ENCODE measurements at places on chromosomes 12 and 14.

- no peak for DNase-seq
Measured at GRCh38 chr12:130719263-130719859, 3.3 kb upstream of the RIMBP2 start.

GRCh38 chr14:104437703-104438102 is 141.9 kb upstream of the C14orf180 start:
- no peak for DNase-seq

GRCh38 chr14:75452900-75453816 is 25.3 kb downstream of the JDP2 start:
- DNase-seq, result peak; percentile 55

- DNase-seq, result no peak
Measured at GRCh38 chr12:120324841-120325417, 2.6 kb downstream of the PLA2G1B start.

- peak; percentile 24 for DNase-seq
Measured at GRCh38 chr14:72651081-72651480, 242.8 kb downstream of the DPF3 start.

DNA sequence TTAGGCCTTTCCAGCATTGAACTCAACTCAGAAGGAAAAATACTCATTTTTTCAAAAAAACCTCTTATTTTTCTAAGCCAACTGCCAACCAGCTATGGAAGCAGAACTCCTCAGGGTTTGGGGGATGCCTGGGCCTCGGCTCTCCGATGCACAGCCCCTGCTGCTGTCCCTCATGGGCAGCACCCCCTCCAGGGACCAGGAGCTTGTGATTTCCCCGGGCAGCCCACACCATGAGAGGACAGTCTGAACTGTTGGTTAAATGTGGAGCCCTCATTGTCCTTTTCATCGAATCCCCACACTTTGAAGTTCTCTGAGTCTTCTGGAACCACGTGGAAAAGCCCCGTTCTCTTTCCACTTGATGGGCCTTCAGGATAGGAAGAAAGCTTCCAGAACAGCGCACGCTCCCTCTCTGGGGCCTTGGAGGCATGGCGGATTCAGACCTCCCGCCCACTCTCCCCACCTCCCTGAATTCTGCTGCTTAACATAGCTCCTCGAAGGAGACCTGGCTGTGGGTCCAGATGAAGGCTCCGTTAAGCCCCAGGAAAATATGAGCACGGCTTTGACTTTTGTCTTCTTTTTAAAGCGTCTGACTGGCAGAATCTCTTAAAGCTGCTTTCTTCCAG is 156.6 kb downstream of the CALM1 start:
- DNase-seq, result no peak

GRCh38 chr12:6386038-6386437 is 2.1 kb downstream of the LTBR start:
- DNase-seq, result no peak

DNA sequence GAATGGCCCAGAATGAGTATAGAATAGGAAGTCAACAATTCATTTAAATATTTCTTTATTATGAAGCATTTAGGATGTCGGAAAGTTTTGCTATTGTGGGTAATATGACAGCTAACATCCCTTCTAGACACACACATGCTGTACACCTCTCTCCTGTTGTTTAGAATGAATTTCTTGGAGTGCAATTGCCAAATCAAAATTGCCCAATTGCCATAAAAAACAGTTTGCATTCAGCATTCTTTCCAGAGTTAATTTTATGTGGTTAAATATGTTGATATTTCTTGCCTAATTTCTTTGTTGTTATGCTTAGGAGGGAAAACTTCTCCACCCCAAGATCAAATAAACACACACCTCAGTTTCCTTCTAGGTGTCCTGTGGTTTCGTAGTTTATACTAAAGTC is 16.9 kb upstream of the SMCO2 start:
- DNase-seq, result no peak

DNA sequence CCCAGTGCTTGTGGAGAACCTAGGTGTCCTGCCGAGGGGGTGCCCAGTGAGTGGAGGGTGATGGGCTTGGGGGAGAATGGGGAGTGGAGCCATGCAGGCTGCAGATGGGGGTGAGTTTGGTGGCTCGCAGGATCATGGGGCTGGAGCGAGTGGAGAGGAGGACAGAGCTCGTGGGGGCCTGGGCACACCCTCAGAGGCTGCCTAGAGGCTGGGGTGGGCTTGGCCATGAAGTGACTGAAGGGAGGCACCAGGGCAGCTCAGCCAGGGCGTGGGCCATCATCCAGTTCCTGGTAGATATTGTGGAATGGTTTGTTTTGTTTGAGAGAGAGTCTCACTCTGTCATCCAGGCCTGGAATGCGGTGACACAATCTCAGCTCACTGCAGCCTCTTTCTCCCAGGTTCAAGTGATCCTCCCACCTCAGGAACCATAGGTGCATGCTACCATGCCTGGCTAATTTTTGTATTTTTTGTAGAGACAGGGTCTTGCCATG is 43.4 kb upstream of the AMN start:
- no peak for DNase-seq

GRCh38 chr12:25984759-25985158 is 26.3 kb downstream of the RASSF8 start:
- no peak for DNase-seq

GRCh38 chr12:3091038-3091319 is 13.8 kb downstream of the TSPAN9 start:
- DNase-seq, result no peak

GRCh38 chr12:6914246-6914946 is at the start of gene ENO2:
TSS of gene ENO2 (plus strand) at chr12:6914580. CDS start at chr12:6915833, 1,253 bp downstream.
- DNase-seq, result no peak

DNA sequence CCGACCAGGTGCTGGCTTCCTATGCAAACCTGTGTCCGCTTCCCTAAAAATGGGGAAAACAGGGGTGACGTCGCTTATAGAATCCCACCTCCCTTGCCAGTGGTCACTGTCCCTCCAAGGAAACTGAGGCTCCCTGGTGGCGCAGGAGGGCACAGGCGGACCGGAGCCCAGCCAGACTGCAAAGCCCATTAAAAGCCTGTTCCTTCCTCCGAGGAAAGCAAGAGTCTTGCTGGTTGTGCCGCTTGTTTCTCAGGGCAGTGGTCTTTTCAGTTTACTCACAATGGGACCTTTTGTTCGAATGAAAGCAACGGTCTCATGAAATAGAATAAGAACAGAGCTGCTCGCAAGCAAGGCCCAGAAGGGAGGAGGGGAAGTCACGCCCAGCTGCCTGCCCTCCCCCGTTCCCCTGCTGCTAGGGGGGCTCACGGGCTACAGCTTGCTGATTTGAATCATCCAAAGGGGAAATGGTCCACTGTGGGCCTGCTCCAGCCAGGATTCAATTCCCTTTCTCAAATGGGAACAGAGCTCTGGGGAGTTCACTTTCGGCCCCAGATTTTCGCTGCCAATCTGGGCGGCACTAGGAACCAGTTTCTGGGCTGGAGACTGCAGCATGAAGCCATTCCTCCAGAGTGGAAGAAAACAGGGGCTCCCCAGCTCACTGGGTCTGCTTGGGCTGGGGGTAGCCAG is 4.6 kb upstream of the SELPLG start:
- no peak for DNase-seq

- DNase-seq, result peak; percentile 16
Measured at GRCh38 chr12:122190842-122191668, 8.1 kb downstream of the LRRC43 start.

GRCh38 chr12:99427104-99427503 is 220.4 kb upstream of the GARIN6 start:
- DNase-seq, result no peak

DNA sequence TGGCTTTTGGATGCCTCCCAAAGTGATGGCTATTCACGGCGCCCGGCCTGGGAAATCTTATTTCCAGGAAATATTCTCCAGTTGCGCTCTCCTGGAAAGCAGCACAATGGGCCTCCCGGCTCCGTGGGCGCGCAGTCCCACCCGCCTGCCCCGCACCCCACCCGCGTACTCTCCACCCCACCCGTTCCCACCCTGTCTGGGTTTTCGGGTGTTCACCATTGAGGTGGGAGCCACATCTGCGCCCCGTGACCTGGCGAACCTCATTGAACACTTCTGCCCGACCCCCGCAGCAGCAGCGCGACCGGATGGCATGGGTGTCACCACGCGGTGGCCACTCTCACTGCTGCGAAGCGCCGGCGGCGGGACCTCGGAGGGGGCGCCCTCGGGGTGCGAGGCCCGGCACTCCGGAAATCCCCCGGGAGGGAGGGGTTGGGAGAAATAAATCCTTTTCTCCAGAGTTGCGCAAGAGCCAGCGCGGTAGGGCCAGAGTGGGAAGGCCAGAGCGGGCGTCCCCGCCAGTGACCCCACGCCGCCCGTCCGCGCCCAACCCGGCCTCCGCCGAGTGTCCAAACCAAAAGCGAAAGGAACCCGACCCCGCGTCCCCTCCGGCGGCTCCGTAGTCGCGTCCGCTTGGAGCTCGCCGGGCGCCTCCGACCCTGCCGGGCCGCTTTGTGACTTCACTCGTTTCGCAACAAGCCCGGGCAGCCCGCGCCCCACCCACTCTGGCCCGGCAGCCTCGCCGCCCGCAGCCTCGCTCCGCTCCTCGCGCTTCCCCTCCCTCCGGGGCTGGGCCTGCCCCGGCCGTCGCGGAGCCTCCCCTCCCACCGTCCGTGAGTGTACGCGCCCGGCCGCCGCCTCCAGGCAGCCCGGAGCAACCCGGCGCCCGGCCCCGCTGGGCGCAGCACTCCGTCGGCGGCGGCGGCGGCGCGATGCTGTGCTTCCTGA is at the start of gene DRAM1:
DRAM1 (plus strand) TSS at position 720 of the 945 bp plus-strand sequence; CDS start at position 930, 210 bp downstream.
- peak; percentile 50 for DNase-seq

GRCh38 chr12:127742231-127742630 is 524.7 kb upstream of the TMEM132C start:
- DNase-seq, result no peak

DNA sequence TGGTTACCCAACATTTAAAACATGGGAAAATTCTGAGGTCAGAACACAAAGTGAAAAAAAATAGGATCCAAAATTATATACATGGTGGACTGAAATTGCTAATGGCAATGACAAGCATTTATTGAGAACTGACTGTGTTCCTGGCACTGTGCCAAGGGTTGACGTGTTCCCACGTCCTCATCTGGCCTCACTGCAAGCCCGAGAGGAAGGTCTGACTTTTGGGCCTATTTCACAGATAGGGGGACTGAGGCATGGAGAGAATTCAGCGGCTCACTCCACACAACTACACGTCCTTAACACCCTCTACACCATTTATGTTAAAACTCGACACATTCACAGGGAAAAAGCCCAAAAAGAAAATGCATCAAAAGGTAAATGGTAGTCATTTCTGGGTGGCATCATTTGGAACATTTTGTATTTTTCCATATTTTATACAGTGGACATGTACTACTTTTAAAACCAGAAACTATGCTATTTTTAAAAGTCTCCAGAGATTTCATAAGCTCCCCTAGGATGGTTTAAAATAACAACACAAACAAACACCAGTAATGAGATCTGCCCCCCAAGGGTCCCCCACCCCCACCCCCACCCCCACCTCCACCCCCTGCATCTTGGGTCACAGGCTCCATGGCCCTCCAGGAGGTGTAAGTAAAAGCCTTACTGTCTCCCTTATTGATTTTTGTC is 27.7 kb downstream of the CLMN start:
- peak; percentile 26 for DNase-seq

- no peak for DNase-seq
Measured at GRCh38 chr14:50796390-50796789, 34.6 kb downstream of the NIN start.

DNA sequence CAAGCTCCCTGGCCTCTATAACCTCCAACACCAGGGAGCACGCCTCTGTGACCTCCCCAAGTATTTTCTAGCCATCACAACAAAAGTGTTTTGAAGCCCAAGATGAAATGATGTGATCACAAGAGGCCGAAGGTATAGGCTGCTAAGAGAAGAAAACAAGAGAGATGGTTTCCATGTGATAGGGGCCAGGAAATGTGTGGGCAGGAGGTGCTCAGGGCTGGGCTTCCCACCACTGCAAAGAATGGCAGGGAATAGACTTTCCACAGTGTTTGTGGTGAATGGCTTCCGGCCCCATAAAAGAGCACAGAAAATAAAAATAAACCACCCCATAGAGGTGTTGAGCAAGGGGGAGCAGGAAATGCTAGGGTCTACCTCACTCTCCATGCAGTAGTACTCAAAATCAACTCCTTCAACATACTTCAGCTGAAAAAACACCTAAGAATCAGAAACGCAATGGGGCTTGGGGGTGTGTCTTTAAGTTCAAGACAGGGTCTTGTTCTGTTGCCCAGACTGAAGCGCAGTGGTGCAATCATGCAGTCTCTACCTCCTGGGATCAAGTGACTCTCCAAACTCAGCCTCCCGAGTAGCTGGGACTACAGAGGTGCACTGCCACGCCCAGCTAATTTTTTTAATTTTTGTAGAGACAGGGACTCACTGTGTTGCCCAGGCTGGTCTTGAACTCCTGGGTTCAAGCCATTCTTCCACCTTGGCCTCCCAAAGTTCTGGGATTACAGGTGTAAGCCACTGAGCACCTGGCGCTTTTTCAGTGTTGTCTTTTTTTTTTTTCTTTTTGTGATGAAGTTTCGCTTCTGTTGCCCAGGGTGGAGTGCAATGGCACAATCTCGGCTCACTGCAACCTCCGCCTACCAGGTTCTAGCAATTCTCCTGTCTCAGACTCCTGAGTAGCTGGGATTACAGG is 27.1 kb downstream of the DAD1 start:
- DNase-seq, result no peak

DNA sequence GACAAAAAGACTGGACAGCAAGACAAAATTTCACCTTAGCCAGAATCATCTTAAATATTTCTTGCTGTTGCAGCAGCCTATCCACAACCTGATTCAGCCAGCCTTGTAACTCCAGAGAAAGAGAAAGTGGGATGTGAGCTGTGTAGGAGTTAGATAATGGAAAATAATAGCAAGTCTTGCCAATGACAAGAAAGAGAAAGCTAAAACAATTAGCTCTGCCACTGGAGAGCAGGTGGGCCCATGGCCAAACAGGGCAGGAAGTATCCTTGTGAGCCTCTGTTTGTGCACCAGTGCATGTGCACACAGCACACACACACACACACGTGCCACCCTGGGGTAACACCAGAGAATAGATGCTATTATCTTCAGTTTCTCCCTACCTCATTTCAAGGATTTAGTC is 106.0 kb upstream of the CCDC196 start:
- DNase-seq, result no peak

DNA sequence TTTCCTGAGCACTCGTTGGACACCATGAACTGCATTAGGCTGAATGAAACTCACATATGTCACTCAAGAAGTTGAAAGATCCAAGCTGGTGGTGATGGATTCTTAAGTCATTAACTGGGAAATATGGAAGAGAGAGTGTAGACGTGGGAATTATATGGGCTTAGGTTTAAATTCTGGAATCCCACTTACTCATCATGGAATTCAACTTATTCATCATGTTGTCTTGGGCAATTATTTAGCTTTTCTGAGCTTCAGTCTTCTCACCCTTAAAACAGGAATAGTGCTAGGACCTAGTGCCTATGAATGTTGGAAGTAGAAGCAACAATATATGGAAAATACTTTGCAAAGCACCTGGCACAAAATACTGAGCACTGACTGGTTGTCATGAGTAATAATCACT is 292.4 kb upstream of the TBX3 start:
- DNase-seq, result no peak

- DNase-seq, result no peak
Measured at GRCh38 chr14:98133806-98134205, 1138.2 kb downstream of the BCL11B start.

Measured in astrocyte of the cerebellum (primary cell).